Activated CD4-positive, alpha-beta T cell treated with anti-CD3 and anti-CD28 coated beads, Interleukin-2, Interleukin-6, amounts not matched to agents 100 ng/mL and 50 ng/mL, durations not matched to agents 16 hours and 8 hours (primary cell): ENCODE measurements at places on chromosomes 2 and 18.
A peak's percentile ranks its signal among the peaks of the same experiment; 100 is the strongest.

- DNase-seq = no peak
These were observed 89.9 kb upstream of the SLC1A4 start for GRCh38 chr2:64899081-64899865.

DNA sequence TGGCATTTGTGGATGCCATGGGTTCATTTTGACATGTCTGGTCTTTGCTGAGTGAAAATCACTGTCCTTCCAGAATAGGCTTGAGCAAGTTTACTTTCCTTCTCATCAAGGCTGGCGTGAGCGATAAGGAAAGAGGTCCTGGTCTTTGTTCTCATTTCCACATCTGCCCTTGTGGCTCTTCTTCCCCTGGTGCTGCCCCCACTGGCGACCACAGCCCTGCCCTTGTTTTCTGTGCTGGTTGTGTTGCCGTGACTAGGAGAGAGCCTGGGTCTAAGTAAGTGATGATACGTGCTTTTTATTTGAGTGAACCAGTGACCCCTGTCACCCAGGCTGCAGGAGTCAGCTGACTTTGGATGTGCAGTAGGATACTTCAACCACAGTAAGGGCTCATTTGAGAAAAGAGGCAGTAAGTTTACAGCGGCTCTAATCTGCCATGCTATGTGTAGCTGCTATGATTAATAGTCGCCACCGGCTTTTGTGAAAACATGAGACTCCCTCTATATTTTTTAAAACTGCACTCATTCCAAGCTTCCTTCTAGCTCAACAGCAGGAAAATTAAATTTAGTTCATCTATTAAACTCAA lies 441.7 kb downstream of the RNF144A start:
- no peak for DNase-seq

GRCh38 chr2:70670202-70670601 lies 97.8 kb downstream of the ADD2 start:
- no peak for DNase-seq

DNA sequence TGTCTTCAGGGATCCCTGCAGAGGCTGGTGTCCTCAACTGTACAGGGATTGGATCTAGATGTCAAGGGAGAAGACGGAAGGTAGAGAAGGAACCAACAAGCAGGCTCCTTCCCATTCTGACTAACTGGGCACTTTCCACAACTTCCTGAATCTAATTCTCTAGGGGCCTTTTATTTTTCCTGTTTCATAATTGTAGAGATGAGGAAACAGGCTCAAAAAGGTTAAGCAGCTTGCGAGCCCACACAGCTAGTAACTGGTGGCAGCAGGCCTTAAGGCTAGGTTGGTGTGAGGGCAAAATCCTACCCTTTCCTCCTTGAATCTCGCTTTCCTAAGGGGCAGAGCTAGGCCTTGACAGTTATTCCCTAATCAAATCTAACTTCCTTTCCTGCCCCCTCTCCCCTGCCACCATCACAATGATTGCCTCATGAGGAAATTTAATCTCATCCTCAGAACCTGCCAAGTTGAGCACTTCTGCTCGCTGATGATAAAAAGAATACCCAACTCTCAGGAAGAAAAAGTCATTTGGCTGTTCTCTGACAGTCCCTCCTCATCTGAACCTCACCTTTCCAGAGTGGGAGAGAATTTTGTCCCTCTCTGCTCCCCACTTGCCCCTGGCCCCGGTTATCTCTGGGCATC lies 35.7 kb upstream of the POLE4 start:
- no peak for DNase-seq

GRCh38 chr18:29494371-29494770 lies 1317.4 kb upstream of the CDH2 start:
- no peak for DNase-seq

- peak; percentile 5 for DNase-seq
These were observed 43.3 kb upstream of the EDAR start for GRCh38 chr2:109032229-109032820.

- no peak for DNase-seq
These were observed 48.1 kb downstream of the EMILIN2 start for GRCh38 chr18:2894841-2895370.
